ENCODE measurements at places on chromosomes 1 and 21.

DNA sequence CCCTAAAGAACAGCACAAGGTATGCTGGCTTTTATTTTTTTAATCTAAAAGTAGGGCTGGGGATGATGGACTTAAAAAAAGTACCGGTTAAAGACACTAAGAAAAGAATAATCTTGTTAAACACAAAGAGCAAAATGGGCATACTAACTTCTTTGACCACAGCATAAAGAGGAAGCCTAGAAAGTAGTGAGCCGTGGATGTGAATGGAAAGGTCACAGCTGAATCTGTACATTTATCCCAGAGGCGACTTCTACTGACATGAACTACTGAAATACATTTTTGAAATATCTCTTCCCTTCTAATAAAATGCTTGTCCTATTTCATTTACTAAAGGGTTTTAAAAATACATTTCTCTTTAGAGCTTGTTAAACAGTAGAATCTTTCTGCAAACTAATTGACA lies 140.7 kb downstream of the SLC45A1 start:
- DNase-seq, result peak; percentile 20

DNA sequence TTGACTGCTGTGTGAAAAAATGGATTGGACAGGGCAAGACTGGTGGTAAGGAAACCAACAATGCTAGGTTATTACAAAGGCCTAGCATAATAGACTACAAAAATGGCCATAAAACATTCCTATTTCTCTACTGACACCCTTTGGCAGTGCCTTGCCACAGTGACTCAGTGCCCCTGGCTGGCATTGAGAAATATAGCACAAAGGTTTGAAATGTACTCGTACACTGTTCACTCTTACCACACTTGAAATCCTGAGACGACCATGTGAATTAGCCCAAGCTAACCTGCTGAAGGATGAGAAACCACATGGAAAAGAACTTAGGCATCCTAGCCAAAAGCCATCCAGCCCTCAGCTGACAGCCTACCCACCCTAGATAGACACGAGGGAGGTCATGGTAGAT lies 149.8 kb upstream of the PALMD start:
- DNase-seq, result no peak

DNA sequence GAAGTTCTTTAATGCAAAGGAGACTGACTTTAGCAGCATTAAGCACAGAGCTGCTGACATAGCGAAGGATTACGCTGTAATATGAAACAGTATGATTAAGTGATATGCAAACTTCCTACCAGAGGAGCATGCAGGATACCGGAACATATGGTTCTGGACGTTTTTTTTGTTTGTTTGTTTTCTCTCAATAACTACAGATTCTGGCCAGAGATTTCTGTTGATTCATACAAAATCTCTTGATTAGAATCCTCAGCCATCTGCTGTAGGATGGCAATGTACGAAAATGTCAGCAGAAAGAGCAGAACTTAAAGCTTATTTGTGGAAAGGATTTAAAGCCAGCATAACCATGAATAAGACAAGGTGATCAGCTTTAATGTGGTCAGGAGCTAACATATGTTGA lies 970.7 kb downstream of the KCNT2 start:
- DNase-seq, result no peak

DNA sequence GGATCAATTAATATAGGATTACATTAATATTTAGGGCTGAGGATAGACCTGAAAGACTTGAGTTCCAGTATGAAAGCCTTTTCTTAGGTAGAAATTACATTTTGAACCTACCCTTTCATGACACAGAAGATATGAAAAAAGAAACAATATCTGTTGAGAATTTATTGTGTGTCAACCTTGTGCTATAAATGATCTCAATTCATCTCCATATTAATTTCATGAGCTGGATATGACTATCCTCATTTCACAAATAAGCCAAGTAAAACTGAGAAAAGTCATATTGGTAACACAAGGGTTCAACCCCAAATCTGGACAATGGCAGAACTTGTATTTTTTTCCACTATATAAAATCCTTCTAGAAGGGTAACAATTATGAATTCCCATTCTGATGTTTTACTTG lies 120.0 kb downstream of the TRIM33 start:
- no peak for DNase-seq

DNA sequence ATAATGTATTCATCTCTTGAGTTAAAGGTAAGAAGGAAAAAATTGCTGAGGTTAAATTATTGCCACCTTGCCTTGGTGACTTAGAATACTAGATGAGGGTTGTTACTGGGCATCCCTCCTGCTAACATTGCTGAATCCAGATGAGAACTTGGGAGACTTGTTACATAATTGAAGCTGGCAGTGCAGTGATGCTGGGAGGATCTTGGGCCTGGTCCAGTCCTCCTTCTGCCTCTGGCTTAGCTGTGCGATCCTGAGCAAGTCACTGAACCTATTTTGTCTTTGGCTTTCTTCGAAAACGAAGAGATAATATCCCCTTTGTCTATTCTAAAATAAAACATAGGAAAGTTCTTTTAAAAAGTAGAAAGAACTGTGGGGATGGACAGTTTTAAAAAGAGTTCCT lies 244.9 kb upstream of the NRIP1 start:
- DNase-seq, result no peak

GRCh38 chr1:186837806-186838205 lies 9.1 kb downstream of the PLA2G4A start:
- DNase-seq, result no peak

GRCh38 chr21:21001591-21002100 lies 3.4 kb downstream of the NCAM2 start:
- no peak for DNase-seq

GRCh38 chr1:37237948-37238347 lies 203.6 kb upstream of the GRIK3 start:
- DNase-seq, result no peak

- DNase-seq, result no peak
These were observed 2.0 kb upstream of the MAN1C1 start for GRCh38 chr1:25614501-25615171.

DNA sequence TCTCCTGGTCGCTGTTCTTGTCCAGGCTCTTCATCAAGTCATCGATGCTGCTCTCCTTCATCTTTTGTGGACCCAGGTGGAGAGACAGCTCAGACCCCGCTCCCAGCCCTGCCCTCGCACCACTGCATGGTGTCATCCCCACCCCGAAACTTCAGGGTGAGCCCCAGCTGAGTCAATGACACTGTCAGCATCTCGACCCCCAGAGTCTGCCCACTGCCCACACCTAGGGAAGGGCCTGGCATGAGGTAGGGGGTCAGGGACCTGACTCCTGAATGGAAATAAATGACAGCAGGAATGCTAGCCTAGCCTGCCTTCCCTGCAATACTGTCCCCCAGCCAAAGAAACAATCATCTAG lies 1.6 kb upstream of the S100A6 start:
- no peak for DNase-seq

DNA sequence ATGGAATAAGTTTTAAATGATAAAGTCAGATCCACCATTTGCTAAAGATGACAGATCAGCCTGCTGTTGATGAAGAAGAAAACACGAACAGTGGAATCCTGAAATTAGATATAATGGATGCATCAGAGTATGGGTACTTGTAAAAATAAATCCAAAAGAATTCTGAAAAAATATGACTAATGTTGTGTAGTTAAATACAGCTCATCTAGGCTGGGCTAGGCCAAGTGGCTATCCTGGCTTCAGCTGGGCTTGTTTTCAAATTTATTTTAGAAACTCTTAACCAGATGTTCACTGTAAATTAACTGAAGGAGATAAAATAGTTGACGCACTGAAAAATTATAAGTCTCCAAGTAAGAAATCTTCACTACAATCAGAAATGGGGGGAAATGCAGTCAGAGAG lies 7.4 kb upstream of the RGS2 start:
- DNase-seq, result no peak

DNA sequence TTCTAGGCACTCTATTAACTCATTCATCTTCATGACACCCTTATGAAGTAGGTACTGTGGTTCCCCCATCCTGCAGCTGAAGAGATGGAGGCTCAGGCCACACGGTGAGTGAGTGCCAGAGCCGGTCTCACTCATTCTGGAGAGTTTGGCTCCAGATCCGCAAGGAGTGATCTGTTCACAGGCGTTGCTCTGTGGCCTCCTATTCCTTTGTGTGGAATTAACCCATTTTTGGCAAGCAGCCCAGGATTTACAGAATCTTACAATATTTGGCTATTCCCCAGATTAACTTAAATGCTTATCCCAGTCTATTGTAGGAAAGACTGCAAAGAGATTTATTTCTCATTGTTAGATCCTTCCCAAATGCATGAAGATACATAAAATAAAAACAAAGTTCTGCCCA lies 29.6 kb downstream of the KIAA0040 start:
- no peak for DNase-seq

DNA sequence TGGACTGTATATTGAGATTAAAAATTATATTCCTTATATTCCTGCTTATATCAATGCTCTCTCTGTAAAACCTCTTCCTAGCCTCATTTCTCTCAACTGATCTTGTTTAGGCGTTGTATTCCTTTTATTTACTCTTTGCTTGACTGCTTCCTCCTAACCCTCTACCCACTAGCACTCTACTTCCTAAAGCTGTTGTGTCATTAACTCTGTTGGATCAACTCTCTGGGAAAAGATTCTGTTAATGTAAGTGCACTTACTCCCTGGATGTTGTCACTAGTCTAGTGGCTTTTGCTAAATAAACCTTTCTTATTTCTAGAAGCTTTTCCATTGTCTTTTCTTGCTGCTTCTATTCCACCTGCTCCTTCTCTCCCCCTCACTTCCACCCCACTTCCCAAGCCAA lies 6.5 kb downstream of the SPATA46 start:
- no peak for DNase-seq

- DNase-seq, result no peak
These were observed 37.2 kb downstream of the ATP2B4 start for GRCh38 chr1:203663821-203664220.

GRCh38 chr1:151711044-151711800 lies 5.4 kb downstream of the CELF3 start:
- no peak for DNase-seq

- DNase-seq, result no peak
These were observed 9.4 kb upstream of the HENMT1 start for GRCh38 chr1:108670131-108670773.

DNA sequence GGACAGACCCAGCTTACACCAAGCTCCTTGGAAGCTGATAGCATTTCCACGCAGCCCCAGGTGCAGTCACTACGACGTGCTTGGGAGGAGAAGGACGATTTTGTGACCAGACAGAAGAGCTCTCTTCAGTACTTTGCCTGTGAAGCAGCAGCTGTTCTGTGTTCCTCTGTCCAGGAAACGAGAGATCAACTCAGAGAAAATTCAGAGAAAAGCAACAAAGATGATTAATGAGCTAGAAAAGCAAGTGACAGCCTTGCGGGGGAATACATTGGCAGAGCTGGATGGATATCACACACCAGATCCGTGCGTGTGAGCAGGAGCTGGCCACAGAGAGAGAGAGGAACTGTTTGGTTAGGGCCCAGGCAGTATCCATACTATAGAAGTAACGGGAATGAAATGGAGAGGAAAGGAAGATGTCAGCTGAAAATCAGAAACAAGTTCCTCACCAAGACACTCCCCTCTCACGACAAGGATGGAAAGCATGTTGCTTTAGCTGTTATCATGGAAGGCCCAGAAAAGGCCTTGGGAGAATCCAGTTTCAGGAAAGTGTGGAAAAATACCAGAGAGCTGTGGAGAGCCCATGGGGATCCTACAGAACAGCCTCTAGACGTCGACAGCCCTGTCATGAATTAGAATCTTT lies 106.2 kb downstream of the TOMM20 start:
- peak; percentile 77 for DNase-seq

GRCh38 chr1:156750191-156750672 lies 1.2 kb downstream of the HDGF start:
- DNase-seq, result no peak

DNA sequence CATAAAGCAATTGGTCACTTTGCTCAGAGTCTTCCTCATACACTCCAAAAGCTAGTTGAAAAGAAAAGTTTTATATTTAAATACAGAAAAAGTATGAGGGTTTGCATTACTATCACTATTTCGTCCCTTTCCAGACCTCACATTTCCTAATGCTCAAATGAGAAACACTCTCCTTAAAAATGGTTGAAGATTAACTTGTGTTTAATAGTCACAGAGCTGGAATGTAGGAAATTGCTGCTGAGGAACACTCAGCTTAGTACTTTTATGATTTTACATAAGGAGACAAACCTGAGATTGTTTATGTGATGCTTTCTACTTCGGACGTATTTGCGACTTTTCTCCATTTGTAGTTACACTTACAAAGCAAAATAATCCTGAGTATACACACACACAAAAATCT lies 39.8 kb downstream of the MYSM1 start:
- no peak for DNase-seq

DNA sequence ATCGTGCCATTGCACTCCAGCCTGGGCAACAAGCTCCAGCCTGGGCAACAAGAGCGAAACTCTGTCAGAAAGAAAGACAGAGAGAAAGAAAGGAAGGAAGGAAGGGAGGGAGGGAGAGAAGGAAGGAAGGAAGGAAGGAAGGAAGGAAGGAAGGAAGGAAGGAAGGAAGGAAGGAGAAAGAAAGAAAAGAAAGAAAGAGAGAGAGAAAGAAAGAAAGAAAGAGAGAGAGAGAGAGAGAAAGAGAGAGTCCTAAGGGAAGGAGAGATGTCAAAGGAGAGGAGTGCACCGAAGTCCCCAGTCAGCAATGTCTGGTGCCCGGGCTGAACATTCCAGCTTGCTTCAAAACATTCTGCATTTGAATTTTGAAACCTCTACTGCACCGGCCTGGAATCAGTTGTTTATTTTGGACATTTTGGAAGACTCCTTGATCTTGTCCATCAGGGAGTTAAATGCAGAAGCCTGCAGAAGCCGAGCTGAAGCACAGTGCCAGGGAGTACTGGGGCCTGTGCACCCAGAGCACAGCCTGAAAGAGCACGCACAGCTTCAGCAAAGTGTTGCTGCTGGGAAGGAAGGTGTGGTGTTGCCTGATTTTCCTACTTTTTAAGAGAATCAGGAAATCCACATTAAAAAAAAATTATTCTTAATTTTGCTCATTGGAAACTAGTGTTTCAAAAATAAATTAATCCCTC lies 3.7 kb upstream of the IGSF3 start:
- DNase-seq, result no peak

DNA sequence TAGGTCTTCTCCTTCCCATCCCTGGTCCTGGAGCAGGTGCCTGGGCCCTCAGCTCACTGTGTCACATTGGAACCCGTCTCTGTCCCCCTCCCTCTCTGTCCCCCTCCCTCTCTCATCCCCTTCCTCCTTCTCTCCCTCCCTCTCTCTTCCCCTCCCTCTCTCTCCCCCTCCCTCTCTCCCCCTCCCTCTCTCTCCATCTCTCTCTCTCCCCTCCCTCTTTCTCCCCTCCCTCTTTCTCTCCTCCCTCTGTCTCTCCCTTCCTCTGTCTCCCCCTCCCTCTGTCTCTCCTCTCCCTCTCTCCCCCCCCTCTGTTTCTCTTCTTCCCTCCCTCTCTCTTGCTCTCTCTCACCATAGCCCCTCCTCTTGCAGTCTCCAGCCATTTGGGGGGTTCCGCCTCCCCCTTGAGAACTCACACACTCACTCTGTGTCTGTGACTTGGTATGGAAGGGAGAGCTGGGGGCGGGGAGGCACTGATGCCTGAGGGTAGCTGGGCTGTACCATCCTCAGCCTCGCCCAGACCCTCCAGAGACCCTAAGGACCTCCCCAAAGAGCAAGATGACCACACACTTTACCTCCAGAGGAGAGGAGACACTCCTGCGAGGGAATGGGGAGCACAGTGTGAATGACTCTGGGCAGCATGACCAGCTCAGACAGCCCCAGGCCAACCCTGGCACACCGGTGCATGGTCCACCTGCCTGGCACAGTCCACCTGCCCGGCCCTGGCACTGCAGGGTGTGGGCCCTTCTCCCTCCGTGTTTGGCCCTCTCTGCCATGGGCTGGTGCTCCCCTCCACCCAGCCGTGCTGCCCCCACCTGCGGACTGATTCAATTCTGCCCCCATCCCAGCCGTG lies 102.8 kb upstream of the ARHGEF16 start:
- DNase-seq, result no peak

GRCh38 chr1:31830511-31830910 lies 14.7 kb upstream of the SPOCD1 start:
- no peak for DNase-seq

- no peak for DNase-seq
These were observed 58.2 kb upstream of the LBR start for GRCh38 chr1:225485991-225486530.

All from MV-4-11 (cell line).